ENCODE measurements at places on chromosomes 11 and 22.

- no peak for DNase-seq
Observed at GRCh38 chr22:43273902-43274484, 69.2 kb downstream of the SCUBE1 start.

DNA sequence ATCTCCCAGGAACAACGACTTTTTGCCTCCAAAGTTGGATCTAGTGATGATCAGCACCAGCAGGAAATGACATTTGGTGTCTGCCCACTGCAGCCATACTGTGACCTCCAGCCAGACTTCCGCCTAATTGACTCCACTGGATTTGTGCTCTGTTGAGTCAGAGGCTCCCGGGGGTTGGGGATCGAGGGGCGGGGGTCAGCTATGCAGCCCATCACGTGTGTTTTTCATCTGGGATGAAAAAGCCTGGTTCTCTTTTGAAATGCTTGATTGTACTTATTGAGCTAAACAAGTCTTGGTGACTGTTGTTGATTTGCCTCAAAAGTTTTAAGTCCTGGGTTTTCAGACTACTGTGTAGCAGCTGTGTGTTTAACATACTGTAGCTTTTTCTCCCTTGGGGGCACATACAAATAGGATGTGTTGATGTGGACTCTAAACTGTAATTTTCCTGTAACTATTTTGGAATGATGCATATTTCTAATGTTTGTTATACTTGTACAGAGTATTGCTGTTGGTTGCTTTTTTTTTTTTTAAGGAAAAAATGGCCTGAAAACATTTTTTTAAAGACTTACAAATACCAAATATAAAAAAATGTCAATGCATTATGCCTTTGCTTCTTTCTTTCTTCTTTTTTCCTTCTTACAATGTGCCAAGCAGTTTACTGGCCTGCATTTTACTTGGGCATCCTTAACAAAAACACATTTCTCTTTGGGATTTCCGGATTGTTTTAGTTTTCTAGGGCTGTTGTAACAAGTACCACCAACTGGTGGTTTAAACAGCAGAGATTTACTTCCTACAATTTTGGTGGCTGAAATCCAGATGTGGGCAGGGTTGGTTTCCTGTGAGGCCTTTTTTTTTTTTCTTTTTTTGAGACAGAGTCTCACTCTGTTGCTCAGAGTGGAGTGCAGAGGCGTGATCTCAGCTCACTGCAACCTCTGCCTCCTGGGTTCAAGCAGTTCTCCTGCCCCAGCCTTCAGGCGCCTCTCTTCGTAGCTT, 46.1 kb upstream of the OR4B1 start:
- no peak for DNase-seq

- DNase-seq: no peak
Observed at GRCh38 chr11:70194792-70195791, 8.0 kb upstream of the FADD start.

GRCh38 chr11:86489442-86489841, 114.8 kb downstream of the CCDC81 start:
- no peak for DNase-seq

DNA sequence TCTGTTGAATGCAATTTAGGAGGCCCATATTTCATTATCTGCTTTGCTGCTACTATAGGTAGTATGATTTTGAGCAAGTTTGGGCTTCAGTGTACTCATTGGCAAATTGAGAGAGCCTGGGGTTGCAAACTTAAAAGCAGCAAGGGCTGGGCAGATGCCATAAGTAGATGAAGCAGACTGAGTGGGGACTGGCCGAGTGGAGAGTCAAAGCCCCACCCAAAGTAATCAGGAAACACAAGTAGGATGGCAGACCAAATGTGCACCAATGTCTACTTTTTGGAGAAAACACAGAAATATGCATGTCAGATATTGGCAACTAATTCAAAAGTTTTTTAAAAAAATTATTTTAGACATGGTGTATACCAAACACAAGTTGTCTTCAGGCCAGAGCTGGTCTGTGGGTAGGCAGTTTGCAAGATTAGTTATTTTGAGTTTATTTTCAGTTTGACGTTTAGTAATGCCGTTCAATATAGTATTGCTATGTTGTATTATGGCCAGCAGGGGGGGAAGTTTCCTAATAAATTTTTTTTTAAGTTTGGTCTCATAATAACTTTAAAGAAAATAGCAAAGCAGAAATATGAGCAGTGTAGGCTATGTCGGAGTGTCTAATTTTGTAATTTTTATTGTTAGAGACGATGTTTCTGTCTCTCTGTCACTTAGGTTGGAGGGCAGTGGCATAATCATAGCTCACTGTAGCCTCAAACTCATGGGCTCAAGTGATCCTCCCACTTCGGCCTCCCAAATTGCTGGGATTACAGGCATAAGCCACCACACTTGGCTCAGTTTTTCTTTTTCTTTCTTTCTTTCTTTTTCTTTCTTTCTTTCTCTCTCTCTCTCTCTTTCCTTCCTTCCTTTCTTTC, 105.1 kb downstream of the HIPK3 start:
- DNase-seq: no peak

DNA sequence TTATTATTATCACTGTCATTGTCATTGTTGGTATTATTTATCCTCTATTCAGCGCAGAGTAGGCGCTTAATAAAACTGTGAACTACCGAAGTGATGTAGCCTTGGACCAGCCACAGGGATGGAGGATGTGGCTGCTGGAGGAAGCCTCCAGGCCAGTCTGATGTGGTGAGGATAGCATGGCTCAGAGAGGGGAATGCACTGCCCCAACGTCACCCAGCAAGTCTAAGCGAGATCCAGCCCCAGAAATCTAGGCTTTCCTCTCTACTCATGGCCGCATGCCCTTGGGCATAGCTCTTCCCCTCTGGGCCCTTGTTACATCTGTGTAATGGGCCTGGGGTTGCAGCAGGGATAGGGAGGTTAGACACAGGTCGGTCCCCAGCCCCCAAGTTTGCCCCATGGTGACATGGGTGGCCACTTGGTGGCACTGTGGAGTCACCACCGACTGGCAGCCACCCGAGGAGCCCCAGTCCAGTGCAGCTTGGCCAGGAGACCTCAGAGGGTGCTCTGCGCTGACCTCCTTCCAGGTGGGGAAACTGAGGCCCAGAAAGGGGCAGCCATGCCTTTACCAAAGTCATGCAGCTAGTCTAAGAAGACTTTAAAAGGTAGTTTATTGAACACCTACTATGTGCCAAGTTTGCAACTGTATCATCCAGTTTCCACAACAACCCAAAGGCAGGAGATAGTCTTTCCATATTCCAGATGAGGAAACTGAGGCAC, 395.7 kb downstream of the MN1 start:
- no peak for DNase-seq

Measured in stimulated activated CD4-positive, alpha-beta T cell treated with anti-CD3 and anti-CD28 coated beads, Interleukin-2, amount 100 ng/mL, for 4 hours (primary cell).